Hematopoietic multipotent progenitor cell treated with erythropoietin and hydrocortisone succinate and interleukin-3 and kit ligand, for 6 days (in vitro differentiated cells): ENCODE measurements at places on chromosomes 16 and 17.

DNA sequence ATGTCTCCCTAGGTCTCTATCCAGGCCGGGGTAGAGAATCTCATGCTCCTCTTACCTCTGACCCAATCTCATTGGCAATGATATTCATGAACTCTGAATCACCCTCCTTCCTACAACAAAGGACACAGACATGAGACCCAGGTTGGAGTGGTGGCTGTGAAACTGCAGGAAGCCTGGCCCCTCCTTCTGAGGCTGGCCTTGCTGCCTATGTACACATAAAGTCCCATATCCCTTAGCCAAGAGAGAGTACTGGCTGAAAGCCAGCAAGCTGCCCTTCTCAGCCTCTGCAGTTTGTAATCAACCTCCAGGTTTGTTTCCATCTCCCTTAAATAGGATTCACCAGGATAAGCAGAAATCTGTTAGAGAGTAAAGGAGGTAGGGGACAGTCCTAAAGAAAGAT is 10.6 kb downstream of the AARSD1 start:
- no peak for DNase-seq

GRCh38 chr17:48731355-48731754 is 2.8 kb upstream of the HOXB13 start:
- DNase-seq, result no peak

DNA sequence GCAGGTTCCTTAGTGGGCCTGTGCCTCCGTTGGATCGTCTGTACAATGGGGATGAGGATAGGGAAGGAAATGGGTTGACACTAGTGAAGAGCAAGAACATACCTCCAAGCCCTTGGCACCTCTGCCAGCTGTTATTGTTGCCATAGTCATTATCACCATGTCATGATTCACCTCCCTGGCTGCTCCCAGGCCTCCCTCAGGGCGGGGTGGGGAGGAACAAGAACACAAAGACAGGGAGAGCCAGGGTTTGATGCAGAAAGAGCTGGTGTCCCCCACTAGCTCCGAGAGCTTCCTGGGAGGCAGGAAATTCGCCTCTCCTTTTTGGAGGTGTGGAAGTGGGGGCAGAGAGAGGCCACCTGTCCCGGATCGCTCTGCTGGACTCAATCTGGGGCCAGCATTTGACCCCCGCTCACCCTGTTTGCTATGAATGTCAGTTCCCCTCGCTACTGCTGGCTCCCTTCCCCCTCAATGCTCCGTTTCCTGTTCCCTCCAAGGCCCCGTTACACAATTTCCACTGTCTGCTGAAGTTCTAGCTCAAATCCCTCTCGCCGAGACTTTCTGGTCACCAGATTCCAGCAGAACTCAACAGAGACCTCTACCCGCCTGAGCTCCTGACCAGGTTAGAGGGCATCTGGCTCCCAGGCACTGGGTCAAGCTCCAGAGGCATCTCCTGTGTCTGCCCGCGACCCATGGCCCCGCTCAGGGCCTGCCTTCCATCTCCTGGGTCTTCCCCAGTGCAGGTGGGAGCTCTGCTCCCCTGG is 9.1 kb downstream of the TIMP2 start:
- DNase-seq, result peak; percentile 70

GRCh38 chr16:75319513-75320411 is 68.3 kb upstream of the BCAR1 start:
- DNase-seq, result no peak

DNA sequence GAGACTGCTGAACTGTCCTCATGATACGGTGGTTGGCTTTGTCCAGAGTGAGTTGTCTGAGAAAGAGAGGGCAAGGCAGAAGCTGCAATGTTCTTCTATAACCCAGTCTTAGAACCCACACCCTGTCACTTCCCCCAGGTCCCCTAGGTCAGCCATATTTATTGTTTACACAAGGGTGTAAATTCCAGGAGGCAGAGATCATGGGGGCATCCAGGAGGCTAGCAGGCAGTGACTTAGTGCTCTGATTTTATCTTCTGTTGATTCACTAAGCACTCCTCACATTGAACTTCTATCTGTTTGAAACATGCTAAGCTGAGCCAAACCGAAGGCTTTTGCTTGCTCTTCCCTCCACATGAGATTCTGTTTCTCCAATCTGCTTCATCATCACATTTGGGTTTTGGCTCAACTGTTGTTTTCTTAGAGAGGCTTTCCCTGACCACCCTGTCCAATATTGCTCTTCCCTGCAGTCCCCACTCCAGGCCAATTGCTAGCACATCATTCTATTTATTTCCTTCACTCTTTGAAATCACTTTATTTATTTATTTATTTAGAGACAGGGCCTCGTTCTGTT is 34.3 kb upstream of the SHISA9 start:
- DNase-seq, result no peak

GRCh38 chr17:79080761-79081290 is 6.2 kb downstream of the ENGASE start:
- no peak for DNase-seq

- DNase-seq, result peak; percentile 41
Measured at GRCh38 chr17:38706505-38707216, 1.6 kb downstream of the MLLT6 start.

DNA sequence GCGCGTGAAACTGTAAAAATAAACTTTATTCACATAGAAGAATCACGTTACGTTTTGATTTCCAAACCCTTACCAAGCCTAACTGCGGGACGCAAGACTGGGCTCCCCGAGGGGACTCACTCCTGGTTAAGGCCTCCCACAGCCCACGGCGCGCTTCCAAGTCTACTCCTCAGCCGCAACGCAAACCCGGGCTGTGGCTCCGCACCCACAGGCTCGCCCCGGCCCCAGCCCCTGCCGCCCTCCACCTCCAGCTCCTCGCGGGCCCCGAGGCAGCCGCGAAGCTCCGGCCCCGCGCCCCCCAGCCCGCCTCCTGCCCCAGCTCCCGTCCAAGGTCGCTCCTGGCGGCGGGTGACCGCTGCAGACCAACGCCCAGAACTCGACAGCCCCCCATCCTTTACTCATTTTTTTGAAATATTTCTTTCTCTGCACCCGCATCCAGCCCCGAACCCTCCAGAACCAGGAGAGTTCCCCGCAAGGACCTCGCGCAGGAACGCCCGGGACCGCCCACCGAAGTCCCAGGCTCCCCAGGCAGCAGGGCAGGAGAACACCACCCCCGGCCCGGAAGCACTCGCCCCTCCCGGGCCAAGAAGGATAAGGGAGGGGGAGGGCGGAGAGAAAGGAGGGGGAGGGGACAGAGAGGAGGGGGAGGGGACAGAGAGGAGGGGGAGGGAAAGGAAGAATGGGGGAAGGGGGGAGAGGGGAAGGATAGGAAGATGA is 912 bp downstream of the USP22 start:
- peak; percentile 89 for DNase-seq

- no peak for DNase-seq
Measured at GRCh38 chr16:51244887-51245657, 94.0 kb upstream of the SALL1 start.
